ENCODE measurements at places on chromosomes 4 and X.

GRCh38 chr4:42490015-42490414 is 92.7 kb downstream of the SHISA3 start:
- DNase-seq = no peak

- DNase-seq = no peak
Observed at GRCh38 chr4:163710158-163710557, 215.7 kb downstream of the TMA16 start.

GRCh38 chr4:67549123-67549522 is 3.8 kb upstream of the CENPC start:
- no peak for DNase-seq

GRCh38 chr4:160580581-160580980 is 1477.7 kb downstream of the RAPGEF2 start:
- DNase-seq = no peak

DNA sequence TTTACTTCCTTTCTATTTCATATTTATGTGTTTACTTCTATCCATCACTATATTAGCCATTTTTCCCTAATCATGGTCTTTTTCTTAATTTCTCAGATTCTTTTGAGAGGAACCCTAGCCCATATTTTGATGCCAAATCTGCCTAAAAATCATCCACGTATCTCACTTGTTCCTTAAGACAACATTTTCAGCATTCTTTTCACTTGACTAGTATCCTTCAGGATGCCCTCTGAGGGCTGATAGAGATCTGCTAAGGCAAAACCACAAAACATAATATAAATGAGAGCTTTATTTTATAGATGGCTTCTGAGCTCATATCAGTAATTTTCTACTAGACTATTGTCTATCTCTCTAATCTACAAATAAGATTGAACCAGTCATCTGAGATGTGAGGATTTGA is 341.9 kb downstream of the GPM6A start:
- peak; percentile 65 for DNase-seq

- DNase-seq = no peak
Observed at GRCh38 chr4:70225824-70226223, at the start of gene FDCSP. Gene FDCSP, plus strand, starts transcription at chr4:70226124. Its CDS starts 5,071 bp downstream, at chr4:70231195.

- no peak for DNase-seq
Observed at GRCh38 chrX:112761242-112762207, 79.1 kb downstream of the AMOT start.

DNA sequence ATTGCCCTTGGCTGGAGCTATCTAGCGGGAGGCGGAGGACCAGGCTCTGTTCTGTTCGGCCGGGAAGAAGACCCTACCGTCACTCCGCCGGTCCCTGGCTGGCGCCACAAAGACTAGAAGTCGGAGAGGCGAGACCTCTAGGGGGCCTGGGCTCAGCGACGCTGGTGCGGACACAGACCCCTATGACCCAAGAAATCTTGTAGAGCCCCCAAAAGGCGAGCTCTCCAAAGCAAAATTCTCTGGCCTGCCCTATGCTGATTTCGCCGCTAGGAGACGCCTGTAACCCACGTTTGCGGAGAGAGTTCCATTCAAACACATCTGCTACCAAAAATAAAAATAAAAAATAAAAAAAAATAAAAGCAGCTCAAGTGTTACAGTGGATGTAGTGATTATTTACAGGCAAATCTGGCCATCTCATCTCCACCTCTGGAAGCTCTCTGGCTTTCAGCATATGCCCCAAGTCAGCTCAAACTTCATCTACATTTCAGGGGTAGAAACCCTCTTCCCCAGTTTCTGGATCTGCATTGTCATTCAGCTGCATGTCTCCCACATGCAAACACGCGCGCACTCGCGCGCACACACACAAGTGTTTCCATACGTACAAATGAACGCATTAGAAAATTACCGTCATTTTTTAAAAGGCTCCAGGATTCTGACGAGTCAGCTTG is 2.4 kb upstream of the PCDH10 start:
- peak; percentile 54 for DNase-seq

Measured in fibroblast of skin of right quadriceps (primary cell).